Activated CD4-positive, alpha-beta T cell treated with anti-CD3 and anti-CD28 coated beads, Interleukin-2, amount 50 U/mL, for 16 hours (primary cell): ENCODE measurements at places on chromosomes 3 and 15.

GRCh38 chr3:29347412-29347811 lies 66.5 kb downstream of the RBMS3 start:
- DNase-seq: no peak

- DNase-seq: no peak
Measured at GRCh38 chr15:47762621-47763020, 45.3 kb downstream of the SEMA6D start.

DNA sequence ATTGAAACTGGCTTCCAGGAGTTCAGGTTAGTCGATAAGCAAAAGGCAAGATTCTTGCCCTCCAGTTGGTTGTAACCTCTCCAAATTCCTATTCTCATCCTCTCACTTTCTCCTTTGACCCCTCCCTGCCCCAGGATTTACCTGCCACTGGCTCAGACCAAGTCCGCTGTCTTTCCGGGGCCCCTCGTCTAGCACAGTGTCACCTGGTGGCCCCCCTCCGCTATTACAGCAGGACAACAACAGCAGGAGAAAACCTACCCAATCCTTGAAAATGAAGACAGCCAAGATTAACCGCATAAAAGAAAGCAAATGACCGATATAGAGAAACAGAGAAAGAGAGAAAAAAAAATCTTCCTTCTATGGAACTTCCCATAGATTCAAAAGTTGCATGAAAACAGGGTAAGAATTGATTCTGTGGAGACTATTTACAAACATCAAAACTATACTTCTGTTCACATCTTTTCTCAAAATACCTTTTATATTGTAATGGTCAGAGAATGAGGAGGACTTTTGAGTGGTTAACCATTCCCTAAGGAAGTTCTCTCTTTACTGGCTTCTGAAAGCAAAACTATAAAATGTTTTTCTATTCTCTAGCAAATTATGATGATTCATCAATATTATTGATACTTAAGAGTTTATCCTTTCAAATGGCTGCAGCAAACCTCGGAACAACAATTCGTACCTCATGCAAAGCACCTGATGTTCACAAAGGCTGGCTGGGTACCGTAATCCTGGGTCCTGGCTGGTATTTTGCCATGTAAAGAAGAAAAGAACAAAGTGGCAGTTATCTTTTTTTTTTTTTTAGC lies 10.0 kb upstream of the ST8SIA2 start:
- DNase-seq: peak; percentile 34

- no peak for DNase-seq
Measured at GRCh38 chr3:53509494-53509893, 15.1 kb downstream of the CACNA1D start.

GRCh38 chr3:14304101-14305045 lies 98.0 kb upstream of the SLC6A6 start:
- DNase-seq: no peak

- no peak for DNase-seq
Measured at GRCh38 chr3:175267561-175267960, 408.4 kb downstream of the NAALADL2 start.

DNA sequence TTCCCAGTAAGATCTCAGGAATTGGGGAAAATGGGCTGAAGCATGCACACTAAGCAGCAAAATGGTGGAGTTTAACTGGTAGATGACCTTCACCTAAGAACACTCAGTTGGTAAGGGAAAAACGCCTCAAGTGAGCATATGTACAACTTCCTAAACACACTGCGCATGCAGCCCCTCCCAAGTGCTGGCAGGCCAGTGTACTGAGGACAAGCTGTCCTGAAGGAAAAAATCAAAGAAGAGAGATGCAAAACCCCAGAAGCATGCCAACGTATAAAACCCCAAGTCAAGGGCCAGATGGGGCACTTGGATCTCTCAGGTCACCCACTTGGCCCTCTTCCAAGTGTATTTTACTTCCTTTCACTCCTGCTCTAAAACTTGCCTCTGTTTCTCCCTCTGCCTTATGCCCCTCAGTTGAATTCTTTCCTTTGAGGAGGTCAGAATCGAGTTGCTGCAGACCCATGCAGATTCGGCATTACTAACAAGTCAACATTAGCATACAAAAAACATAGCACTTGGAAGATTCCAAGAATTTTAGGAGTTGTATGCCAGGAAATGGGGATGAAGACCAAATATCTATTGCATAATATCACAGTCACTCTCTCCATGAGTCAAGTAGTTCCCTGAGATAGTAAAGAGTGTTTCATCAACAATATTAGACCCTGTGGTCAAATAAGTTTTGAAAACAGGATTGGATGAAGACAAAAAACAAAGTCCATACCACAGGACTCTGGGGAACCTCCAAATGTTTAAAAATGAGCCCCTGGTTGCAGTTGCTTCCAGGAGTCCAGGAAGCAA lies 10.8 kb upstream of the FYCO1 start:
- no peak for DNase-seq

GRCh38 chr3:196336319-196337145 lies 1.7 kb downstream of the TM4SF19 start:
- no peak for DNase-seq

GRCh38 chr3:69675786-69676530 lies 63.3 kb upstream of the MITF start:
- DNase-seq: no peak

- no peak for DNase-seq
Measured at GRCh38 chr3:53320697-53321096, 26.6 kb downstream of the DCP1A start.

- no peak for DNase-seq
Measured at GRCh38 chr3:134326760-134327593, 47.3 kb downstream of the AMOTL2 start.

DNA sequence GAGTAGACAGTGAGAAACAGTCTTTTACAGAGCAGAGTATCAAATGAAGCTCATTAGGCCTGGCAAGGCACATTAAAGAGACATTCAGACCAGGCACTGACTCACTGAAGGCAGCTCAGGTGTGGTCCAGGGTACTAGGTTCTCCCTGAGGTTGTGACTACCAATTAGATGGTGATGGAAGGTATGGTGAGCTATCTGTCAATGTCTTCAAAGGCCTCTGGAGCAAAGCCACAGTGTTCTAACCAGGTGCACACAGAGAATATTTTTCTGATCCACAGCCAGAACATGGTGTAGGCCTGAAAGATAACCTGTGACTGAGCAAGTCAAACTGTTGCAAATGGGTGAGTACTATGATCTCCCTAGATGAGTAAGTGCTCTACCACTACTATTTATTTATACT lies 51.5 kb downstream of the EOMES start:
- no peak for DNase-seq

DNA sequence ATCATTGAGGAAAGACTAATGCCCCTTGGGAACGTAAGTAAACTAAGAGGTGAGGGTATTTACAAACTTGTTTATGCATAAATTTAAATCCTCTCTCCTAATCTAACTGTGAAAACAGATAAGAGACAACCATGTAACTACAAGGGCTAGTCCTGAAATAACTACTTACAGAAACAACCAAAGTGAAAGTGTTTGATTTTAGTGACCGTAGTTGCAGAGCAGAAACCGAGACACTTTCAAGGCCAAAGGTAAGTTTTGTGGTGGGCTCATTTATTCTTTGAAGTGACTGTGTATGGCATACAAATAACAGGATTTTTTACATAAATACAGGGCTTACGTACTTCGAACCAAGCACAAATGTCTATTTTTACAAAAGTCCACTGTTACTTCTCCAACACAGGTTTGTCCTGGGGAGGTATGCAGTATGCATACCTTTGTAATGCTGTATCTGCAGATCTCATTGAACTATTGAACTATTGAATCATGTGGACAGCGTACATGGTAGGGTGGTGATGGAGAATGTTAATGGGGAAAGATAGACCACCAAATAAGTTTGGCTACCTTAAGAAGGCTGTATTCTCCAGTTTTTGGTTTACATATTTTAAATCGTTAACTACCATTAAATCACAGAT lies 99.6 kb upstream of the RBMS3 start:
- no peak for DNase-seq

DNA sequence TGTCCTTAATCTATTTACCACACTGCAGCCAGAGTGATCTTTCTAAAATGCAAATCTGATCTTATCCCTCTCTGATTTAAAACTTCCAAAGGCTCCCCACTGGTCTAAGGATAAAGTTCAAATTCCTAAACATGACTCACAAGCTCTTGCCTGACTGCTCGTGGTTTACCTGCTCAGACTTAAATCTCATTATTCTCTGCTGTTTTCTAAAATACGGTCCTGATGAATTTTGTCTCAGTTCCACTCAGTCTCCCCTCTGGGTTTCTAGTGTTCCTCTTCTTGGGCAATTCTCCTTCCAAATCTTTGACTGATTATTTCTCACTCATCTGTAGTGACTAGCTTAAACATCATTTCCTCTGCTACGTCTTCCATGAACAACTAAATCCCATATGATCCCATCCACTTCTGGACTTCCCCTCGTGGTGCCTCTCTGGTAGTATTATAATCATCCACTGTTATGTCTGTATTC lies 108.3 kb downstream of the P3H2 start:
- no peak for DNase-seq

GRCh38 chr3:139107424-139108252 lies 62.9 kb upstream of the PRR23C start:
- DNase-seq: no peak

DNA sequence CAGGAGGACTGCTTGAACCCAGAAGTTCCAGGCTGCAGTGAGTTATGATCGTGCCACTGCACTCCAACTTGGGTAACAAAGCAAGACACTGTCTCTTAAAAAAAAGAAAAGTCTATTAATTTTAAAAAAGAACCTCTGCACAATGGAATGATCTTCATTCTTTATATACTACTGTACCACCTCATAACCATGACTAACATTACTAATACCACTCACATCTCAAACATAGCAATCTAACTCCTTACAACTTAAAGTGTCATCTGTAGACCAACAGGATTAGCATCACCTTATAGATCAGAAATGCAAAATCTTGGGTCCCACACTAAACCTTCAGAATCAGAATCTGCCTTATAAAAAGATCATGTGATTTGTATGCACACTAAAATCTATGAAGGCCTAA lies 48.8 kb upstream of the MAP4 start:
- DNase-seq: no peak

DNA sequence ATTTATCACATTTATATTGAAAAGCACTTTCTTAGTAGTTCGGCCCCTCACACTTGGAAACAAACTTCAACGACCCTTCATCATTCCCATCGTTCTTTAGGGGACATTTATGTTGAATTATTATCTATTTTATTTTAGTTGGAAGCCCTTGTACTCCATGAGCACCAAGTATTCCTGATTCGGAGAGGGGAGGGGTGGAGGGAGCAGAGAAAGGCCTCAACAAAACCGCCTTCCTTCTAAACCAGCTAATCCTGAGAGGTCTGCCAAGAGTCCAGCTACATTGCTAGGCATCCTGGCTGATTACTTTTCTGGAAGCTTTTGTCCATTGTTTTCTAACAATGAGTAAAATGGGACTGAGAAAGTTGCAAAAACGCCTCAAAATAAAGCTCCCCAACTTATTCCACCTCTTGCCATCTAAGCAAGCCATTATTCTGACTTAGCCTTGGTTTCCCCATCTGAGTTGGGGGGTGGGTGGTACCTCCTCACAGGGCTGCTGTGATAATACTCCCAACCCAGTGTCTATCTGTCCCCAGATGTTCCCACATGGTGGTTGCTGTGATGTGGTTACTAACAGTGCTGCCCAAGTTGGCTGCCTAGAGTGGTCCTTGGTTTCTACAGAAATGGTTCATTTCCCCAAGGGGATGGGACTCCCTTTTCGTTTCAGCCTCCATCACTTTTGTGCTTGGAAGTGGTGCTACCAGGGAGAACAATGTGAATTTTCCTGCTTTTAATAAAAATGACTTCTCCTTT lies 1.2 kb upstream of the TMEM158 start:
- no peak for DNase-seq

- DNase-seq: no peak
Measured at GRCh38 chr3:100227511-100227921, 33.3 kb upstream of the TBC1D23 start.

GRCh38 chr3:12769761-12770160 lies 10.7 kb upstream of the TMEM40 start:
- DNase-seq: no peak

- peak; percentile 42 for DNase-seq
Measured at GRCh38 chr3:186235554-186235953, 126.5 kb downstream of the DGKG start.

DNA sequence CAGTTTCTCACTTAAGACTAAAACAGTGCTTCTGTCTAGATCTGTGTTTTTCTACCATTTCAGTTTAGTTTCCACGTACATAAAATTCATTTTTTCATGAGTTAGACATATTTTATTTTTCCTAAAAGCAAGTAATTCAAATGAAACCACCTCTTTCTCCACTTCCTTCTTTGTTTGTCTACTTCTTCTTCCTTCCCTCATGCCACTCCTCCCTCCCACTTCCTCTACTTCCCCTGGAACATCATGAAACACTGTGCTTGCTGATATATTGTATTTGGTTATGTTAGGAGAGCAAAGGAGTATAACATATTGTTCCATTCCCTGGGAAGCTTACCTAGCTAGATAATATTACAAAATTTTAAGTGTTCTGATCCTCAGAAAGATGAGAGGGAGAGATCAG lies 36.7 kb upstream of the GOLGA8B start:
- no peak for DNase-seq

DNA sequence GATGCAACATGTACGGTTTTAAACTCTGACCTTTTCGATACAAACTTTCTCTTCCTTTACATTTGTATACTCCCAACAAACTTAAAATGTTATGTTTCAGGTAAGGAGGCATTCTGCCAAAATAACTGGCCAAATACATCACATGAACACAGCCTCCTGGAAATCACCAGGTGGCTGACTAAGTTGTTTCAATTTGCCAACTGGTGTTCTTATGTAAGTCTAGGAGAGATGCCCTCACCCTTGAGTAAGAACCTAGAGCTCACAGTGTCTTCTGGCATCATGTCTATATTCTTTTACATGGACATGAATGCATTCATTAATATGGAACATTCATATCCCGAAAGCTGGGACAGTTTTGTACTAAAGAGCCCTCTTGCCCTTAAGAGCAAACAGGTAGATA lies 341.1 kb upstream of the NR2F2 start:
- no peak for DNase-seq

DNA sequence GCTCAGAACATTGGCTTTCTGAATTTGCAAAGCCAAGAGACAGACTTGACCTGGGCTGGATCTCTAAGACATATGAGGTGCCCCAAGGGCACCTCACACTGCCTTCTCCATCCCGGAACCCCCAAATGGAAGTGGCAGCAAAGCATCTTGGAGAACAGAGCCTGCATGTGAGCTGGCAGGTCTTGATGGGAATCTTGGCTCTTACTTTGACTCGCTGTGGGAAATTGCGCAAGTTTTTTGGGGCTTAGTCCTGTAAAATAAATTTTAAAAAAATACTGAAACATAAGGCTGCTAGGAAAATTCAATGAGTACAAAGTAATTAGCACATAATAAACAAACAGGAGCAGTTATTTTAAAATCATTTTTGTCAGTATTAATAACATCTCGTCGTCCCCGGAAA lies 13.7 kb upstream of the SEC22A start:
- no peak for DNase-seq
